Heart right ventricle (tissue), 16 donors: ENCODE measurements at places on chromosomes 16 and 17. TPM values are rescaled to one million over a fixed set of nuclear protein-coding genes. Genes with fewer than 3 reads are reported as not detected.

KRTAP9-6 gene
- not detected for total RNA-seq

ELMO3 gene
- 0.48 TPM for total RNA-seq

CBX4 gene
- total RNA-seq: 29.1 TPM

MT1X gene
- 15.8 TPM for total RNA-seq

SALL1 gene
- 0.12 TPM for total RNA-seq

DNA sequence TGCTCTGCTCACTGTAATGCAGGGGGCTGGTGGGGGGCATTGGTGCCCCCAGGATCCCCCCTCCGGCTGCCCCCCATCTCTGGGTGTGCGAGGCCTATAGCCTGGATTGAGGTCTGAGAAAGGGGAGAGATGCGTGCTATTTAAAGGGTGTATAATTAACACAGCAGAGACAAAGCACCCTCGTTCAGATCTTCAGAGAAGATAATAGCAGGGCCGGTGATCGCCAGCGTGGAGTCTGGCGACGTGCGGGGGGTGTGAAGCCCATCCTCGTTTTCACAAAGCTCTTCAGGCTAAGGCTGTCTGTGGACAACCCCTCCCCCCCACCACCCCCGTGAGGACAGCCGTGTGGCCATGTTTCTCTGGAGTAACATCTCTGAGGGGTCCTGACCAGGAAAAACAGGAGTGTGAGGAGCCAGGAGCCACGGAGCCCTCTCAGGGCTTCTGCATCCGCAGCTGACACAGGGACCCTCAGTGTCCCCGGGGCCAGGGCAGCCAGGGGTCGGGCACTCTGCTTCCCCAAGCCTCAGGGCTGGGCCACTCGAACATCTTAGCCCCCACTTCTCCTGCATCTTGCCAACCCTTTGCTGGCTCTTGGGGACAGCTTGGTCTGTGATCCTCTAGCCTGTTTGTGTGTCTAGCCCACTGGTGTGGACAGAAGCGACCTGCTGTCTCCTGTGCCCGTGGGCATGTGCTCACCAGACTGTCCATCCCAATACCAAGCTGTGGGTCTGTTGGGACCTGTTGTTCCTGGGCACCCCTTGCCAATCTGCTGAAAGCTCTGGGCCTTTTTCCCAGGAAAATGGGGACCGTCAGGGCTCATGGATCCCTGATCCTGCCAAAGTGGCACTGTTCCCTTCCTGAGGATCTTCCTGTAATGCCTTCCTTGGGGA lies 58.9 kb downstream of the BAIAP2 start:
- DNase-seq: no peak

GRCh38 chr17:73103641-73104335 lies 11.3 kb upstream of the SLC39A11 start:
- DNase-seq: no peak

DNA sequence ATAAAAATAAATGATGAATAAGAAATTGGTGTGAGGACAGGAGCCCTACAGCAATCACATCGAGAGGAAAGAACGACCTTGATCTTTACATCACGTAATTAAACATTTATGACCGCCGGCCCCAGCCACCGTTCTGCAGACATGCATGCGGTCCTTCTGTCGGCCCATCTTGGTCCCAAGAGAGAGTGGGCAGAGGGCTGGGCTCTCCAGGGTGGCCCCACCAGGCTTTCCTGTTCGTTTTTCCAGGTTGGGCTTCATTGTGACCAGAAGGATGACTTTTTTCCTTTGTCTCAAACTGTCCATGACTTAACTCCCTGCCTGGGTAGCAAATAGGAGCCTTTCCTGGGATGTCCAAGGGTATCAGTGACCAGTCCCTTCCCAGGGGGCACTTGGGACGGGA lies 3.3 kb upstream of the CRISPLD2 start:
- no peak for DNase-seq

DNA sequence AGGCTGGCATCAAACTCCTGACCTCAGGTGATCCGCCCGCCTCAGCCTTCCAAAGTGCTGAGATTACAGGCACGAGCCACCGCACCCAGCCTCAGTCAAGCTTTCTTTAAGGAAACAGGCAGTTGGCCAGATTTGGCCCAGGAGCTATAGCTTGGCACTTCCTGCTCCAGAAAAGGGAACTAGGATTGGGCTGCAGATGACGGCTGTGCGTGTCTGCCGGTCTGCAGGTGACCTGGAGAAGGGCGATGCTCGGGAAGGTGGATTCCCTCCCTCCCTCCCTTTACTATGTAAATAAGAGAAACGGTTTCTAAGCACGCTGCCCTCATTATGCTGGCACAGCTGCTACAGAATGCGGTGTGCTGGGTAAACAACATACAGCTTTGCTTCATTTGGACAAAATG lies 215.9 kb downstream of the RPTOR start:
- DNase-seq: no peak

DNA sequence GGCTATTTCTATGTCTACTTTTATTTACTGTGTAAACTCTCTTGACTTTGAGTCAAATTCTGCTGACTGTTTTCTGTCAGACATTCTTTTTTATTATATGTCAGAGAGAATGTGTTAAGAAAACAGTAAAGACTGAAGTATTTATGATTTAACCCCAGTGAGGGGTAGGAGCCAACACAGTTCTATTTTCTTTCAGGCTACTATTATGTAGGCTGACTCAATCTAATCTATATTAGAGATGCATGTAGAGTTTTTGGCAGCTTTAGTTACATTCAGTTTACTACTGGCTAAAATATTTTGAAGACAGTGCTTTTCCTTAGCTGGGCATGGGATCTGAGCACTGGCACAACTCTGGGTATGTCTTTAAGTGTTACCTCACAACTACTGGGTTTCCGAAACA lies 1108.0 kb downstream of the CDH11 start:
- DNase-seq: no peak

GRCh38 chr17:61713035-61713434 lies 122.0 kb upstream of the NACA2 start:
- no peak for DNase-seq

- DNase-seq: no peak
Measured at GRCh38 chr16:58533751-58534470, 18.6 kb downstream of the SETD6 start.

- DNase-seq: peak; percentile 43
Measured at GRCh38 chr16:89410794-89411309, 79.5 kb downstream of the ANKRD11 start.

DNA sequence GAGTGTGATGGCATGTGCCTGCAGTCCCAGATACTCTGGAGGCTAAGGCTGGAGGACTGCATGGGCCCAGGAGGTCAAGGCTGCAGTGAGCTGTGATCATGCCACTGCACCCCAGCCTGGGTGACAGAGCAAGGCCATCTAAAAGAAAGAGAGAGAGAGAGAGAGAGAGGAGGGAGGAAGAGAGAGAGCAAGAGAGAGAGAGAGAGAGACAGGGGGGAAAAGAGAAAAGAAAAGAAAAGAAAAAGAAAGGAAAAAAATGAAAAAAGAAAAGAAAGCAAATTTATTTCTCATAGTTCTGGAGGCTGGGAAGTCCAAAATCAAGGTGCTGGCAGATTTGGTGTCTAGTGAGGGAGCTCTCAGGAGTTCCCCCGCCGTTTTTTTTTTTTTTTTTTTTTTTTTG lies 33.3 kb downstream of the RNF135 start:
- no peak for DNase-seq
